ENCODE measurements at places on chromosomes 6 and 20.
A peak's percentile ranks its signal among the peaks of the same experiment; 100 is the strongest.

GRCh38 chr20:20720158-20720557 lies 7.7 kb upstream of the RALGAPA2 start:
- DNase-seq, result no peak

DNA sequence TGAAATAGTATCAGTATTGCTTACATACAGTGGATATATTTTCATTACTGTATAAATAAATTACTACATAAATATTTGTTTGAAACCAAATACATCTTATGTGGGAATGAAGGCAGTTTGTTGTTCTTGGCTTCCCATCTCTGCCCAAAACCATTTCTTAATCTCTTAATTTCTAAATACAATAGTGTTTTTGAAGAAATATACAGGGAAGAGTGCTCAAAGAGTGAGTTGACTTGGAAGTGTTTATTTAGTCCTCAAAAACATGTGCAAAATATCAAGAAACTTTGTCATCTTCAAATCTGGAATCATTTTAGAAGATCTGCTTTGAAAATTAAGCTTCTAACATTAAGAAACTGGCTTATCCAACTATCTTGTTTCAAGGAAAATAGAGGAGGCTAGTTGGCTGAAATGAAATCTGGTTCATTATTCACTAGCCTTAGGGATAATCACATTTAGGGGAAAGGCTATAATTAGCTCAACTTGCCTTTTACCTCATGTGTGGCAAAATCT lies 259.8 kb upstream of the FLRT3 start:
- no peak for DNase-seq

GRCh38 chr20:14410869-14411555 lies 73.6 kb upstream of the FLRT3 start:
- DNase-seq, result no peak

GRCh38 chr20:9616833-9617461 lies 102.6 kb downstream of the LAMP5 start:
- peak; percentile 63 for DNase-seq

- no peak for DNase-seq
Observed at GRCh38 chr6:141463237-141463977, 669.3 kb upstream of the GJE1 start.

GRCh38 chr20:5442101-5442500 lies 125.3 kb upstream of the PROKR2 start:
- no peak for DNase-seq

- no peak for DNase-seq
Observed at GRCh38 chr20:19875376-19876221, 117.5 kb downstream of the RIN2 start.

DNA sequence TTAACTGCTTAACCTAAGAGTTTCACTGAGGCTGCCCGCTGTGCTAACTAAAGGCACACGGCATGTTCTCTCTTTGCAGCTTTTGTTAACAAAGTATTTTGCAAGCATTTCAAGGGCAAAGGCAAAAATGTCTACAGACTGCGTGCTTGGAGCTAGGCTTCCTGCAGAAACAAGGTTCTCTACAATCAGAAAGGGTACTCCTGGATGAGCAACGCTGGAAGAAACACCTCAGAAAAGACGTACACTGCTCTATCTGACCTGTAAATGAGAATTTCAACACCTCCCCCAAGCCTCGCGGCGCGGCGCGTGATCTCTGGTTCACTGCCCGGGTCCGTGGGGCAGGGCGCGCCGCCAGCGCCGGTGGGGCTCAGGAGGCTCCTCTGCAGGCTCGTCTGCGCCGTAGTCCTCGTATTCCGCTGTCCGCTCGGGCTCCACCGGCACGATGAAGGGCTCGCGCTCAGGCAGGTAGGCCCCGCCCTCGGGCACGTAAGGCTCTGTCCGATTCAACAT lies 120.9 kb downstream of the COL12A1 start:
- DNase-seq, result no peak

- no peak for DNase-seq
Observed at GRCh38 chr6:63560801-63561287, 11.4 kb upstream of the LOC128125822 start.

DNA sequence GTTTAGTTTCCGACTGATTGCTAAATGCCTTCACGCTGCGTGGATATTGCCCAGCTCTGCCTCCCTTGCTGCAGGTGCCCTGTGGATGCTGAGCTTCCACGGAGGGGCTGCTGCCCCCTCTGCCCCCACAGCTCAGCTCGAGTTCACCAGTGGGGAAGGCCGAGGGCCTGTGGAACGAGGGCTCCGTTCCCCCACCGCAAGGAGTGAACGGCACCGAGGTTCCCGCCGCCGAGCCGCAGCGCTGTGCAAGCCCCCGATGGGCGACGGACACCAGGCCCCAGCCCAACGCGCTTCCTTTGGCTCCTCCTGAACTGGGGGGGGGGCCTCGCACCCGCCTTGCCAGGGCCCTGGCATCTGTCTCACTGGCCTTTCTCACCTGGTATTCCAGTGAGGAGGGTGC lies 17.7 kb downstream of the DLL1 start:
- DNase-seq, result no peak

DNA sequence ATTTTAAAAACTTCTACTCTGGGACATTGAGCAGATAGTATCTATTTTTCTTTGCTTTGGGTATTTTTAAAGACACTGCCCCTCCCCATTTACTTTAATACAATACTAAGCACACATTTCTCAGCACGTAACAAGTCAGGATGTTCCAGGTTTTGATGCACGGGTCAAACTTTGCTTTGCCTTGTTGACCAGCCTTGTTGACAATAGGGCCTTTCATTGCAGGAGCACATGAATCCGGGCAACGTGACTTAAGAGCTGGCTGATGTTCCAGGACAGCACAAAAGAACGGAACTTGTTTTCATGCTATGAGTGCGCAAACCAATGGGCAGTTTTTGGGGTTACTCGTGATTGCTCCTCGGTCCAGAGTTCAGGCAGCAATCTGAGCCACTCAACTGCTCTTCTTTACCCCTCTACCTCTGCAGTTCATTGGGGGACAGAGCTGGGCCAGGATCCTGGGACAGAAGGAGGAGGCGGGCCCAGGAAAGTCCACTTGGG lies 78.6 kb upstream of the SLC22A16 start:
- DNase-seq, result no peak

- no peak for DNase-seq
Observed at GRCh38 chr6:127966616-127967015, 65.8 kb upstream of the THEMIS start.
